ENCODE measurements at places on chromosomes 5 and 9.

DNA sequence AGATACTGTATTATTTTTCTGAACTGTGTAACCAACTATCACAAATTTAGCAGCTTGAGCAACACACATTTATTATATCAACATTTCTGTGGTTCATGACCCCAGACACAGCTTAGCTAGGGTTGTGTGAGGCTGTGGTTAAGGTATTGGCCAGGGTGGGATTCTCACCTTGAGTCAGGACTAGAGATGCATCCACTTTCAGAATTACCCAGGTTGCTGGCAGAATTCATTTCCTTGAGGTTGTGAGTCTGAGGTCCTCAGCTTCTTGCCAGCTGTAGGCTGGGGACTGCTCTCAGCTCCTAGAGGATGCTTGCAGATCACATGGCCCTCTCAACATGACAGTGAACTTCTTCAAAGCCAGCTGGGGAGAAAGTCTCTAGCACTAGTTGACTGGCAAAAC is 122.5 kb upstream of the RASGRF2 start:
- DNase-seq, result no peak

GRCh38 chr9:91882627-91883026 is 67.4 kb downstream of the ROR2 start:
- no peak for DNase-seq

DNA sequence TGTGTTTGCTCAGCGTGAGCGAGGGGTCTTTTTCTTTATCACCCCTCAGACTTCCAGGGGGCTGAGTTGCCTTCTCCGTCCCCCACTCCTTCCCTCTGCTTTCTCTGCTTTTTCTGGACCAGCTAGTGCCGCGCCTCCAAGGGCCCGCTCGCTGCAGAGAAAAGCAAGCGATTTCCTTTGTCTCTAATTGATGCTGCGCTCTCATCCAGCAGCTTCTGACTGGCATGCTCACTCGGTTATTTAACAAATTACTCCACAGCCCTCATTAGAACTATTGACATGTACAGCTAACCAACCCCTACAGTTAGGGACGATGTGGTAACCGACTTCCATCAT is 288.0 kb downstream of the ELAVL2 start:
- no peak for DNase-seq

DNA sequence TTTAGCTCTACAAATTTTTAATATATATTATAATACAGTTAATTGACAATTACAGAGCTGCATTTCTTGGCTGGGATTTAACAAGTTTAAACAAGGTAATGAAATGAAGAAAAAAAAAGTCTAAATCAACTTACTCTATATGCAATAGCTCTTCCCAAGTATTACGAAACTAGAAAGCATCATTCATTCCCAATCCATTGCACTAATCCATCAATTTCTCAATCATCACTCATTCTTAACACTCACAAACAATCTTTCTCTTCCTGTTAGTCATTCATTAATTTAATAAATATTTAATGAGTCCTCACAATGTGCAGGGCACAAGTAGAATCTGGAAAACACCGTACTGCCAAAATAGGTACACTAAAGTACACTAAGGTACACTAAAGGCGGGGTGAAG is 42.9 kb upstream of the APBA1 start:
- DNase-seq, result no peak

DNA sequence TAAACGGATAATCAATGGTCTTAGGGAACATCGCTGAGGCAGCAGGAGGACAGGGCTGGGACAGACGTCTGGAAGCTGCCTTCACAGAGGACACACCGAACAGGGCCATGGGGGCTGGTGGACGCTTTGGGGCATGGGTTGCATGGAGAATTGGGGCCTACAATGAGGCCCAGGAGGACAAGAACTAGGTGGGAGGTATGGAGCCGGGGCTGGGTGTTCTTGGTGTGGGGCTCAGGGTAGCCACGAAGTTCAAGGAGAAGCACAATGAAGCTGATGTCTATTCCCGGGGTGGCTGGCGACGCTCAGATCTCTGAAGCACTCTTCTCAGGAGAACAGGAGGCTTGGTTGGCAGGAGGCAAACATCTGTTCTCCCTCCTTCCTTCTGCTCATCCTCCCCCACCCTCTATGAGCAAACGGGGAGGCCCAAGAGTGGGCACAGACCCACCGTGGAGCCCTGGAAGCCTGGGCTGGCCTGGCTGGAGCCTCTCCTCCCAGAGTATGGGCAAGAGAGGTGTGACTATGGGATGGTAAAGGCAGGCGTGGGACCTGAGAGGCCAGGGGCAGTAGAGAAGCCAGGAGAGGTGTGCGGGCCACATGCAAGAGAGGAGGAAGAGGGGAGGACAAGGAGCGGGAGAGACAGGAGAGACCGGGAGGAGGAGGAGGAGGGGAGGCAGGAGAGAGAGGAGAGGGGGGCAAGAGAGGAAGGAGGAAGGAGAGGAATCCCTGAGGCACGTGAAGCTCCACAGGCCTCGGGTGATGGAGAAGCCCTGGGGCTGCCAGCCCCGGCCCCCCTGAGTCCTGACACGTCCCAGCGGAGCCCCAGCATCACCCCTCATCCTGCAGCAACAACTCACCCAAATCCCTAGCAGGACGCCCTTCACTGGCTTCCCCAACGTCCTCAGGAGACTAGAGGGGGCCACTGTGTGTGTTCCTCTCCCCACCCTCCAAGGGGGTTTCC is 159.1 kb downstream of the OLFM1 start:
- DNase-seq, result no peak

All from T-helper 9 cell (primary cell).